ENCODE measurements at places on chromosomes 7 and 10.

GRCh38 chr10:71973777-71974488, 9.7 kb downstream of the CHST3 start:
- H3K27me3 ChIP-seq = no peaks in the 10 kb centered on the region
- H3K4me1 ChIP-seq = peaks cover 41% of the 10 kb centered on the region
- no peak overlapping the region for H3K4me3 ChIP-seq
- H3K27ac ChIP-seq = no peak overlapping the region
- H3K36me3 ChIP-seq = no peaks in the 10 kb centered on the region
- no peak for DNase-seq

DNA sequence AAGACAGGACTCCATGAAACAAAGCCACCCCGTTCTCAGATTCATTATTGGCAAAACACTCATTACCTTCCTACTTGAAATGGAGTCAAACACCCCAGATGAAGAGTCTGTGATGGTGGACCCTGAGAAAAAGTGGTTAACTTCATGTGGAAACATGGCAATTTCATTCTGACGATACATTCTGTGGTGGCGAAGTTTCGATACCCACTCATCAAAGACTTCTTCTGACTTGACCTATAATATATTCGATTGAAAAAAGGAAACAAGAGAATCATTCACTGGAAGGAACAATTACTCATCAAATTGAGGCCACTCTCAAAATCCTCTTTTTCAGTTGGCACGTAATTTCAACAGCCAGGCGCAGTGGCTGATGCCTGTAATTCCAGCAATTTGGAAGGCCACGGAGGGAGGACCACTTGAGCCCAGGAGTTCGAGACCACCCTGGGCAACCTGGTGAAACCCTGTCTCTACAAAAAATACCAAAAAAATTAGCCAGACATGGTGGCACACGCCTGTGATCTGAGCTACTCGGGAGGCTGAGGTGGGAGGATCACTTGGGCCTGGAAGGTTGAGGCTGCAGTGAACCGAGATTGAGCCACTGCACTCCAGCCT, 108.8 kb upstream of the GSDME start:
- peaks cover 5% of the 10 kb centered on the region for H3K36me3 ChIP-seq
- DNase-seq = no peak
- no peak overlapping the region for H3K27ac ChIP-seq
- no peaks in the 10 kb centered on the region for H3K27me3 ChIP-seq

DNA sequence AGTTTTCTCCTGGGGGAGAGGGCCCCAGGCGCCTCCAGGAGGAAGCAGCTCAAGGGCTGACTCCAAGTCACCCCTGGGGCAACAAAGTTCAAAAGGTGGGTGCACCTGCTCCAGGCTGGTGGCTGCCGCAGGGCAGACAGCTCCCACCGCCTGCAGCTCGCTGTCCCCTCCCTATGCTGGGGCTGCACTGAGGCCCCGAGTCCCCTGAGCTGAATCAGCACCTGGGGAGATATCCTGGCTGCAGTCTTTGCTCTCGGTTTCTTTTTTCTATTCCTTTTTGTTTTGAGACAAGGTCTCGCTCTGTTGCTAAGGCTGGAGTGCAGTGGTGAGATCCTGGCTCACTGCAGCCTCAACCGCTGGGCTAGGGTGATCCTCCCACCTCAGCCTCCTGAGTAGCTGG, 183.4 kb downstream of the DNAJB6 start:
- no peak overlapping the region for H3K27ac ChIP-seq
- H3K27me3 ChIP-seq = peaks cover 20% of the 10 kb centered on the region
- no peak overlapping the region for H3K4me3 ChIP-seq
- peak; percentile 1 for DNase-seq
- H3K4me1 ChIP-seq = no peaks in the 10 kb centered on the region

DNA sequence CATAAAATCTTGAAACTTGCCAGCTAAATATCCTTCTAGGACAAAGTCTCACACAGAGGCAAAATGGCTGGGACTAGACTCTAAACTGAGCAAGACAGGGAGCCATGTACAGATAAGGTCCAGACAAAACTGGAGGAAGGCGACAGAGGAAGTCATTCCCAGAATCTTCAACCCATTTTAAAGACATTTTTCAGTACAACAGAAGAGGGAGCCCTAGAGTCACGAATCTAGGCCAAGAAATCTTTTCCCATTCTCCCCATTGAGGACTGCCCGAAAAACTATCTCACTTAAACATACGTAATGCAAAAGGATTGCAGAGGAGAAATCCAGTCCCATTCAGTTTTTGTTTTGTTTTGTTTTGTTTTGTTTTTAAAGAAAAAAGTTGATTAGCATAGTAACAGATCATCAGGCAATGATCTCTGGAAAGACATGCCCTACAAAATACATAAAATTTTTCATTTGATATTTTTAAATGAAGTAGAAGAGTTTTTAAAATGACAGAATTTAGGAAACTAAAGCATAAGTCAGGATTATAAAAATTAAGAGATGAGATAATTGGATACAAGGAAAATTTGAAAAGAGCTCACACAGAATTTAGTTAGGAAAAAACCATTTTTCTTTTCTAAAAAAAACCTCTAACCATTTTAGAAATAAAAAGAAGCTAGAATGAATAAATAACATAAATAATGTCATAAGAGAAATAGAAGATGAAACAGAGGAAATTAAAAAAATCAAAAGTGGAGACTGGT, 16.9 kb upstream of the PRF1 start:
- H3K36me3 ChIP-seq = no peaks in the 10 kb centered on the region
- peaks cover 5% of the 10 kb centered on the region for H3K27me3 ChIP-seq
- DNase-seq = no peak
- no peak overlapping the region for H3K27ac ChIP-seq
- H3K4me3 ChIP-seq = no peak overlapping the region
- no peaks in the 10 kb centered on the region for H3K4me1 ChIP-seq

GRCh38 chr7:105874055-105874454, 2.3 kb downstream of the ATXN7L1 start:
- peaks cover 26% of the 10 kb centered on the region for H3K4me1 ChIP-seq
- no peak for DNase-seq
- H3K27ac ChIP-seq = no peak overlapping the region
- peaks cover 16% of the 10 kb centered on the region for H3K27me3 ChIP-seq
- peaks cover 14% of the 10 kb centered on the region for H3K36me3 ChIP-seq

DNA sequence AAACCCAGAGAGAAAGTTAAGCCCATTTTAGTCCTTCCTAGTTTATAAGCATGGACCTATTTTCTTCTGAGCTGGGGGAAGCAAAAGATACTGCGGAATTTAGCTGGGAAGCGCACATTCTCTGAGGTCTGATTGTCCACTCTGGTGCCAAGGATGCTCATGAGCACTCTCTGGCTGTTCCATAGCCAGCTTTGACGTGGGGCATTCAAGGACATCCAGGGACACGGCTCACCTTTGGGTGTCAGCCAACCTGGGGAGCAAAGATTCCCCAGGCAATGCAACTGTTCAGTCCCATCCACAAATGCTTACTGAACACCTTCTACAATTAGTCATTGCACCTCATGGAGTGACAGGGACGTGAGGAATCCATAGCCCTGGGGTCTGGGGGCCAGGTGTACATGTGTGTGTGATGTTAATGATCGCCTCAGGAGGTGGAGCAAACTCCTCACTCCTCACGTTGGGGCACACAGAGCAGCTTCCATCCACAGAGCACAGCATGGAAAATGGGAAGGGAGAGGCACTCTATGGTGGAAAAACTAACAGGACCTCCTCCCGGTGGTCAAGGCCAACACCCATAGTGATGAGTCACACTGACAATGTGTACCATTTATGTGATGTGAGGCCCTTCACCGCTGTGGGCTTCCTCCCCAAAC, 67.5 kb upstream of the IGFBP3 start:
- no peaks in the 10 kb centered on the region for H3K36me3 ChIP-seq
- no peak overlapping the region for H3K27ac ChIP-seq
- H3K4me3 ChIP-seq = no peak overlapping the region
- no peak for DNase-seq

DNA sequence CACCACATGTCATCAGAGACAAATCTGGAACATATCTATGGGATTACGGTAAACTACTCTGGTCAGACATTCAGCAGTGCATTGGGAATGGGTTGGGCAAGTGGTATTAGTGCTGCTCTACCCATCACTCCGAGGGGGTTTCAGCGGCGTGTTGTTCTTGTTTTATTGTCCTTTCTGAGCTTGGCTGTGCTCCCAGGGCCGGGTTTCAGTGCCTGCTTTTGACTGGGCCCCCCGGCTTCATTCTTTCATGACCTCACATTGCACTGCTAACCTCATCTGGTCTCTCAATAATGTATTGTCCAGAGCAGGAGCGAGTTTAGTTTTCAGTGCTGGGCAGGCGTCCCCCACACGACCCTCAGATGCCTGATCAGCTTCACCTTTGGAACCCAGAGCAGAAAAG, 364.6 kb downstream of the PAXIP1 start:
- no peaks in the 10 kb centered on the region for H3K4me1 ChIP-seq
- H3K36me3 ChIP-seq = peaks cover 2% of the 10 kb centered on the region
- H3K27me3 ChIP-seq = no peaks in the 10 kb centered on the region
- no peak overlapping the region for H3K27ac ChIP-seq
- no peak for DNase-seq

- no peak for DNase-seq
- no peak overlapping the region for H3K4me3 ChIP-seq
- H3K27ac ChIP-seq = no peak overlapping the region
Measured at GRCh38 chr10:97119058-97119745, 66.6 kb downstream of the SLIT1 start.

DNA sequence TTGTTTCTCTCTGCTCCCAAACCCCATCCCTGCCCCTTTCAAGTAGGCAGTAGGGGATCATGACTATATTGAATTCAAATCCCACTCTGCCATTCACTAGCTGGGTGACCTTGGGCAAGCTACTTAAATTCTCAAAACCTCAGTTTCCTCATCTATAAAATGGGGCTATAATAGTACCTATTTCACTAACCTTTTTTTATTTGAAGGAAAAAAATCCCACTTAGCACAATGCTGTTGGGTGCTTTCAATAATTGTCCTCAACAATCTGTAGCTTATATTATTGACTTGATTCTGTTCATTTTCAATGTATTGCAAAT, 190.4 kb upstream of the YAE1 start:
- no peaks in the 10 kb centered on the region for H3K4me1 ChIP-seq
- no peak overlapping the region for H3K27ac ChIP-seq
- no peaks in the 10 kb centered on the region for H3K27me3 ChIP-seq
- H3K4me3 ChIP-seq = no peak overlapping the region

GRCh38 chr10:23436983-23437382, 1.9 kb upstream of the OTUD1 start:
- peaks cover 17% of the 10 kb centered on the region for H3K4me1 ChIP-seq
- no peak overlapping the region for H3K27ac ChIP-seq
- H3K36me3 ChIP-seq = no peaks in the 10 kb centered on the region
- H3K4me3 ChIP-seq = no peak overlapping the region
- no peak for DNase-seq

- H3K36me3 ChIP-seq = no peaks in the 10 kb centered on the region
- H3K27ac ChIP-seq = no peak overlapping the region
- peaks cover 13% of the 10 kb centered on the region for H3K27me3 ChIP-seq
- peaks cover 3% of the 10 kb centered on the region for H3K4me1 ChIP-seq
Measured at GRCh38 chr7:68619526-68619925, 978.7 kb upstream of the AUTS2 start.

- no peak for DNase-seq
- H3K4me3 ChIP-seq = no peak overlapping the region
- H3K36me3 ChIP-seq = no peaks in the 10 kb centered on the region
Measured at GRCh38 chr10:97590082-97590747, 694 bp downstream of the C10orf62 start.

GRCh38 chr7:44112997-44113763, 9.0 kb downstream of the AEBP1 start:
- DNase-seq = no peak
- no peak overlapping the region for H3K27ac ChIP-seq
- peaks cover 6% of the 10 kb centered on the region for H3K36me3 ChIP-seq
- no peaks in the 10 kb centered on the region for H3K4me1 ChIP-seq
- no peaks in the 10 kb centered on the region for H3K27me3 ChIP-seq

GRCh38 chr10:122056431-122057094, 67.6 kb downstream of the TACC2 start:
- H3K4me3 ChIP-seq = no peak overlapping the region
- H3K27me3 ChIP-seq = no peaks in the 10 kb centered on the region
- H3K27ac ChIP-seq = no peak overlapping the region
- DNase-seq = no peak
- H3K4me1 ChIP-seq = peaks cover 9% of the 10 kb centered on the region
- peaks cover 1% of the 10 kb centered on the region for H3K36me3 ChIP-seq

DNA sequence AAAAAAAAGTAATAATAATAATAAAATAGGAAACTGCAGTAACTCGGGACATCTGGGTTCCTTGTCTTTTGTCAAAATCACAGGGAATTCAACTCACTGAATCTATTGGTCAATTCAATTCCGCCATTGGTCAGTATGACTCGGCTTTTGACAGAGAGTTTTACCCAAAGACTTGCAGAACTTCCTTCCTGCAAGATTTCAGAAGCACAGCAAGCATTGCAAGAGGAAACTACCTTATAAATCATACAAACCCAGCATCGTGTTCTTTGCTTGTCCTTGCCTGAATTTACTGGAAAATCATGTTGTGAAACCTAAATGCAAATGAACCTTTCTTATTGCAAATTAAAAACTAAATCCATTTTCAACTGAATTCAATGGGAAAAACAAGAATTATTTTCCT, 15.5 kb downstream of the KLF6 start:
- peaks cover 14% of the 10 kb centered on the region for H3K4me1 ChIP-seq
- H3K36me3 ChIP-seq = no peaks in the 10 kb centered on the region
- DNase-seq = no peak
- peaks cover 22% of the 10 kb centered on the region for H3K27me3 ChIP-seq

DNA sequence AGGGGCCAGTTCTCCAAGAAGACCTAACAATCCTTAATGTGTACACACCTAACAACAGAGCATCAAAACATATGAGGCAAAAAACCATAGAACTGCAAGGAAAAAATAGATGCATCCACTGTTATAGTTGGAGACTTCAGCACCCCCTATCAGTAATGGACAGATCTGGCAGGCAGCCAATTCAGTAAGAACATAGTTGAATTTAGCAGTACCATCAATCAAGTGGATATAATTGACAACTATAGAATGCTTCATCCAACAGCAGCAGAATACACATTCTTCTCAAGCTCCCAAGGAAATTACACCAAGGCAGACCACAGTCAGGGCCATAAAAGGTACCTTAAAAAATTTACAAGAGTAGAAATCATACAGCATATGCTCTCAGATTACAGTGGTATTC, 42.2 kb downstream of the POLL start:
- H3K4me3 ChIP-seq = no peak overlapping the region
- H3K36me3 ChIP-seq = peaks cover 22% of the 10 kb centered on the region
- H3K4me1 ChIP-seq = no peaks in the 10 kb centered on the region
- DNase-seq = no peak
- no peak overlapping the region for H3K27ac ChIP-seq

Measured in progenitor cell of endocrine pancreas (in vitro differentiated cells).